ENCODE measurements at places on chromosomes 3 and 15. TPM values are rescaled to one million over a fixed set of nuclear protein-coding genes. Genes with fewer than 3 reads are reported as not detected.

The IQGAP1 gene
- total RNA-seq = 76.8 TPM

The KY gene
- not detected for total RNA-seq

The CLRN1 gene
- not detected for total RNA-seq

The SCAP gene
- 58.3 TPM for total RNA-seq

The MAGEL2 gene
- not detected for total RNA-seq

The C2CD4B gene
- 0.20 TPM for total RNA-seq

The AMT gene
- 12.7 TPM for total RNA-seq

The C15orf62 gene
- 0.98 TPM for total RNA-seq

The DCLK3 gene
- not detected for total RNA-seq

The CCDC80 gene
- total RNA-seq = not detected

The PLA1A gene
- total RNA-seq = not detected

The SH2D7 gene
- total RNA-seq = not detected

The SH3BP5 gene
- 16.8 TPM for total RNA-seq

The MAP1A gene
- total RNA-seq = 1.5 TPM

The GOLGA6B gene
- 0.22 TPM for total RNA-seq

The ZNF660 gene
- 0.05 TPM for total RNA-seq

The SCN11A gene
- not detected for total RNA-seq

The PLA2G4D gene
- total RNA-seq = not detected

The CFAP92 gene
- 0.45 TPM for total RNA-seq

The MNS1 gene
- 0.20 TPM for total RNA-seq

The FETUB gene
- not detected for total RNA-seq

The COL6A5 gene
- not detected for total RNA-seq

The PDIA5 gene
- total RNA-seq = 3.0 TPM

The THRB gene
- total RNA-seq = not detected

The PPP1R2 gene
- 210 TPM for total RNA-seq

The CDV3 gene
- 206 TPM for total RNA-seq

The CADPS gene
- total RNA-seq = not detected

The GPR149 gene
- total RNA-seq = not detected

The RASGRP1 gene
- total RNA-seq = 69.7 TPM

The TICRR gene
- 0.06 TPM for total RNA-seq

The C2CD4A gene
- 0.34 TPM for total RNA-seq

The UBAP1L gene
- total RNA-seq = 7.2 TPM

The KLHL6 gene
- total RNA-seq = 24.2 TPM

The TEX55 gene
- total RNA-seq = not detected

Measured in CD4-positive, alpha-beta T cell (primary cell).